ENCODE measurements at places on chromosomes 7 and 10. TPM values are rescaled to one million over a fixed set of nuclear protein-coding genes. Genes with fewer than 3 reads are reported as not detected.

DNA sequence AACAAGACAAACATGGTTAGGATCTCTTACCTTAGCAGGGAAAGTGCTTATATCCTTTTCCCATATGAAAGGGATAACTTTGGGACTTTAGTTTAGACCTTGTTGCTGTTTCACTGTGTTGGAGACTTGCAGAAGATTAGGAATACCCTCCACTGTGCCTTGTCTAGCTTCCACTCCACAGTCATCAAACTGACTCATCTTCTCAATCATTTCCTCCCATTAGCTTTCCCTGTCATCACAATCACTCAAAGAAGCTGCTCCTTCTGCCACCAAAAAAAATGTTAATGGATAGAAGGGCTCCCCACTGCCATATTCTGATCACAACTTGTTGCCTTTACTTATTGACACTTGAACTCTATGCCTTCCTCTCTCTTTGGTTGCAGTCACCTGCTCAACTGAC is 16.8 kb downstream of the GNG11 start:
- no peak for DNase-seq

DNA sequence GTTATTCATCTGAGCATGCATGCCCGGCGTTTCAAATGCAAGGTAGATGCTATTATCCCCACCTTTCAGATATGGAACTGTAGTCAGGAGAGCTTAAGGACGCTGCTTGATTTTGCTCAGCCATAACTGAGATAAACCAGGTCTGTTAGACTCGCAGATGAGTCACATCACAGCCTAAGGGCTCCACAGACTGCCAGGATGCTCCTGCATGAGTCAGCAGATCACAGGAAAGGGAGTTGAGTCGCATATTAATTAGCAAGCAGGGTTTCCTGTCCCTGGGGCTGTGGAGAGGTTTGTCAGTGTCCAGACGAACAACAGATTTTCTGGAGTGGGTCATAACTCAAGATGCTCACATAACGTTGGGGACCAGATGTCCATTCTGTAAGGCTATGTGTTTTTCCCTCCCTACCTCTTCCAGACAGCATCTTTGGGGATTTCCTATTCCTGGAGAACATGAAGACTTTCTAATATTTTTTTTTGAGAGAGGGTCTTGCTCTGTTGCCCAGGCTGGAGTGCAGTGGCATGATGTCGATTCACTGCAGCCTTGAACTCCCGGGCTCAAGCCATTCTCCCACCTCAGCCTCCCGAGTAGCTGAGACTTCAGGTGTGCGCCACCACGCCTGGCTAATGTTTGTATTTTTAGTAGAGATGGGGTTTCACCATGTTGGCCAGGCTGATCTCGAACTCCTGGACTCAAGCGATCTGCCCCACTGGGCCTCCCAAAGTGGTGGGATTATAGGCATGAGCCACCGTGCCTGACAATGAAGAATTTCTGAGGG is 36.7 kb downstream of the PFKFB3 start:
- no peak for DNase-seq

The DKK1 gene
- 56.5 TPM for polyA plus RNA-seq

GRCh38 chr10:118256825-118257570 is 85.1 kb downstream of the FAM204A start:
- DNase-seq: no peak

GRCh38 chr7:117875566-117875965 is 2.3 kb upstream of the CTTNBP2 start:
- no peak for DNase-seq

The SPDYE5 gene
- polyA plus RNA-seq: 4.8 TPM

DNA sequence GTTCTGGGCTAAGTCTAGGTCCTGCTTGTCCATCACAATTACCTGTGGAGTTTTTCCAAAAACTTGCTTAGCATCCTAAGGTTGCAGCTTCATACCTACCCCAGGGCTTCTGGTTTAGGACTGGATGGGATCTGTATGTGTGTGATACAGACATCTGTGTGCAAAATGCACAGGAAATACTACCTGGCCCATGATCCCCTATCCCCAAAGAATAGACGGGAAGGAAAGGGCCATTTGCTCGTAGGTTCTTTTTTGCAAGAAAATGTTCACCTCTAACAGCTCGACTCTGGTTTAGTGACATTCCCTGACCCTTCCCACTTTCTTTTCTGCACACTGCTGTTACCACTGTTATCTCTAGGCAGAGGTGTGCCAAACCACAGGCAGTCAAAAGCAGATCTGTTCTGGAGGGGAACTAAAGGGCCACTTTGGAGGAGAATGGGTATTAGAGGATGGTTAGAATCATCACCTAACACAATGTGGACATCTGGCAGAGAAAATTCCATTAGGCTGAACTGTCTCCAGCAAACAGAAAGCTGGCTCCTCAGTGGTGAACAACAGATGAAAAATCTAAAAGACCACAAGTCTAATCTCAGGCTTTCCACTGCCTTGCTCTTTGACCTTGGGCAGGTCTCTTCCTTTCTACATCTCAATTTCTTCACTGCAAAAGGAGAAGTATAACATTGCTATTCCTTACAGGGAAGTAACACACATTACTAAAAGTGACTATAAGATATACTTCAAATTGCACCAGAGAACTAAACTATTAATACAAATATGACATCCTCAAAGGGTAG is 107.4 kb downstream of the UBE2H start:
- DNase-seq: no peak

Measured in left renal pelvis (tissue), 4 donors.